ENCODE measurements at places on chromosomes 12 and 14. TPM values are rescaled to one million over a fixed set of nuclear protein-coding genes. Genes with fewer than 3 reads are reported as not detected.

DNA sequence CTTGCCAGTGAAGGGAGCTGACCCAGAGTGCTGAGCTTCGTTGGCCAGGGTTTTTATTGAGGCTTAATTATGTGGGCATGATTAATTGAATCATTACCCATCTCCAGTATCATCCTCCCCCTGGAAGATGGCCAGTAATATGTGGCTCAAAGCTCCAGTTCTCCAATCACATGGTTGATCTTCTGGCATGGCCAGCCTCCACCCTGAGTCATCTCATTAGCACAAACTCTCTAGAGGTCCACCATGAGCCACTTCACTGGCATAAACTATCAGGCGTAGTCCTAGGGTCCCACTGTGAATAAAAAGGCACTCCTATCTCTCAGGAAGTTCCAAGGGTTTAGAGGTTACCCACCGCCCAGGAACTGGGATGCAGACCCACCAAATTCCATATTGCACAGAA is 135.0 kb downstream of the ANO6 start:
- no peak for DNase-seq

DNA sequence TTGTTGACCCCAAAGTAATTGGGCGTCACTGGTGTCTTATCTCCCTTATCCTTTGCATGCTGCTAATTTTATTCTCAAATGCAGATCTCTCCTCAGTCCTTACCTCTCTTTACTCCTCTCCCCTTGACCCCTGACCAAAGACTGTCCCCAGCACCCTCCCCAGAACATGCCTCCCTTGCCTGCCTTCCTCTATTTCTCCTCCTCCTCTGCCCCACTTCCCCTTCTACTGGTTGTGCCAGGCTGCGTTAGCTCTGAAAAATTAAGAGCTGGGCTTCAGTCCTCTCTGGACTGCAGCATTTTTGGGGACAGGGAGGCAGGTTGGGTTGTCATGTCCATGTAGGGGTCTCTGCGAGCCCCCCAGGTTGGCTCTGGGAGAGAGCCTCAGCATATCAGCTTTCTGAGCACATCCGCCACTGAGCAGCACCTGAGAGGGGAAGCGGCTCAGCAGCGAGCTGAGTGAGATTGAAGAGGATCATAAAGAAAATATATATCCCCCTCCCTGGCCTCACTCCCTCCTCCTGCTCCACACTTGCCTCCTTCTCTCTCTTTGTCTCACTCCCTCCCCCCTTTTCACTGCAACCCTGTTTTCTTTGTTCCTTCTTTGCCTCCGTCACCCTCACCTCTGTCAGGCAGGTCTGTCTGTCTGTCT is 6.4 kb upstream of the CISTR start:
- DNase-seq, result no peak

GRCh38 chr14:78170203-78170602 is at the start of gene NRXN3:
Gene NRXN3, plus strand, starts transcription at chr14:78170373. Its CDS starts 72,721 bp downstream, at chr14:78243094.
- DNase-seq, result no peak

NELL2 gene
- total RNA-seq, result 16.9 TPM

DNA sequence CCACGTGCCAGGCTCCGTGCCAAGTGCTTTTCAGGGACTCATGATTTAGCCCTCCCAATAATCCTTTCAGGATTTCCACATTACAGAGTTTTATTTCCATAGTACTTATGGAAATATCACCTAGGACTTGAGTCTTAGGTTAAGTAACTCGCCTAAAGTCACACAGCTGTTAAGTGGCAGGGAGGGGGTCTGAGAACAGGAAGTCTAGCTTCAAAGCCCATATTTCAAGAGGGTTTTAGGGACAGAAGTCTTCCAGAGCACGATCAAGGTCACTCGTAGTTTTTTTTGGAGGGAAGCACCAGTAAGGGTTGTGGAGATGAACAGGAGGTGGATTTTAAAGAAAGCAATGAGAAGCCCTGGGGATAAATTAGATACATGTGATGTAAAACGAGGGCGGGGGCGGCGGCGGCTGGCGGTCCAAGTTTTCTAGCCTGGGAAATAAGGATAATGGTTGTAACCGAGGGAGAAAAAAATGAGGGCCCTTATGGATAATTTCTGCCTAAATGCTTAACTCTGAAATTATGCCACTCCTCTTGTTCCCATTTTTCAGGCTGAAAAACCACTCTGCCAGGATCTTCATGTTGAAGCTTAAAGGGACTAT is 192.6 kb upstream of the FOXN3 start:
- DNase-seq, result peak; percentile 16

GRCh38 chr12:32025906-32026305 is 66.7 kb downstream of the RESF1 start:
- no peak for DNase-seq

DNA sequence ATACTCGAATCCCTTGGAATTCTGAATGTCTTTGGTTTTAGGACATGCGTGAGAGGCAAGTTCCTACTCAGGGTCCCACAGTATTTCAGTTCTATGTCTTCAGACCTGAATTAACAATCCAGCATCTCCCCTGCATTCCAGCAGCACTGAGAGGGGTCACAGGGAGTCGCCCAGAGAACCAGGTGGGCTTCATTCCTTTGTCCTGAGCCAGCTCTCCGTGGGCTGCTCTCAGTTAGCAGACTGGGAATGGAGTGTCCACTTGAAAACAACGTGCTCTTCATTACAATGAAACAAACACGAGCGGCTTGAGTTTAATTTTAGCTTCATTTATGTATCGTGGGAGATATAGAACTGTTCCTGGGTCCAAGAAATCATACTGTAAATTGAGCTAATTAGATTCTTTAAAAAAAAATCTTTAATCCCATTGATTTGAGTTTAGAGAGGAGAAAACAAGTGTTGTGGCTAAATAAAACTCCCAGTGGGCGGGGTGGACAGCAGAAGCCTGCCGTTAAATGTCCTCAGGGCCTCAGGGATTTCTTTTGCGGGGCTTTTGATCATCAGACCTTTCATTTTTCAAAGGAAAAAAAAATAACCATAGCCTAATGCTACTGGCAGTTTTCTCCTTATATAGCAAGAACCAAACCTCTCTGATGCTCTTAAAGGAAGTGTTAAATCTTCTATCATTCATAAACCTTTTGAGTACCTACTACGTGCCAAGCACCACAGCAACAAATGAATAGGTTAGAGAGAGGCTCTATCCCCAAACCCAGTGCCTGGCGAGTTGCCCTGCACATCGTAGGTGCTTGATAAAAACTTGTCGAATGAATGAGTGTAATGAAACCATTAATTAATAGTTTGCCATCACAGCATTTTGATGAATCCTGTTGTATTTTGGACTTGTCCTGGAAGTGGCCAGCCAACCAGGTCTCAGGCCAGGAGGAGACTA is 140.4 kb downstream of the CHST11 start:
- no peak for DNase-seq

DNA sequence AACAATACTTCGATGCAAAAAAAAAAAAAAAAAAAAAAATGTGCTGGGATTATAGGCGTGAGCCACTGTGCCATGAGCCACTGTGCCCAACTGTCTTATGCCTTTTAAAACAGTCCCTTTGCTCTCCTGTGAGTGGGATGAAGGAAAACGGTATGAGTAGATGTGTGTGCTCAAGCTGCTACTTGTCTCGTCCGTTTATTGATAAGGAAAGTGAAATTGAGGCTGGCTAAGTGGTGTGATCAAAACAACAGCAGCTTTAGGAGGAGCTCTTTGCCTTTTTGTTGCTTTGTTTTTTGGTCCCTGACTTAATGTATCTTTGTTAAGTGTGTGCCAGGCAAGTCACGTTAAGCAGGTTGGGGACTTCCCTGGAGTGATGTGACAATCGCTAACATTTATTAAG is 275.9 kb downstream of the TMEM132C start:
- DNase-seq, result no peak

- peak; percentile 52 for DNase-seq
Observed at GRCh38 chr14:72781561-72782508, 112.1 kb downstream of the DPF3 start.

DNA sequence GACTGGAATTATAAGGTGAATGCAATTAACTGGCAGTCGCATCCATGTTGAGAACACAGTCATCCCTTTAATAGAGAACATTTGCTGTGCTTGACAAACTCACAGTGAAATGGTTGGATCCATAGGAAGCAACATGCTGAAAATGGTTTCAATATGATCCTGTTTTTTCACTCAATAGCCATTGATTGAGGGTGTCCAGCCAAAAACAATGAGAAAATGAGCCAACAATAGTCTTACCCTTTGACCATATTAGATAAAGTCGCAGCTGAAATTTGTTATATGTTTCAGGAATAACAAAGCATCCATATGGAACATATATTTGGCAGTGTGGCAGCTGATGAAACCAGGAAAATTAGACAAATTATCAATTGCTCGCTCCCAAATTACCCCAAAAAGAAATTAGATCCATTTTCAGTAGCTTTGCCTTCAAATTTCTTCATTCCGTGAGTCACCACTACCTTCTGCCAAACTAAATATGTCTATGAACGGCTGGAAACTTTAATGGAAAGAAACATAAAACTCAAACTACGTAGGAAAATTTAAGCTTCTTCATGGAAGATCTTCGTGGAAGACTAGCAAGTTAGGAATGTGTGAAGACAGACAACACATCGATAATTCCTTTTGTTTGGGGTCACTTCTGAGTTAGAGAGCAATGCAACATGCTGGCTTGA is 17.4 kb downstream of the IGF1 start:
- no peak for DNase-seq

GRCh38 chr12:21993438-21993981 is 52.3 kb upstream of the ABCC9 start:
- no peak for DNase-seq

DNA sequence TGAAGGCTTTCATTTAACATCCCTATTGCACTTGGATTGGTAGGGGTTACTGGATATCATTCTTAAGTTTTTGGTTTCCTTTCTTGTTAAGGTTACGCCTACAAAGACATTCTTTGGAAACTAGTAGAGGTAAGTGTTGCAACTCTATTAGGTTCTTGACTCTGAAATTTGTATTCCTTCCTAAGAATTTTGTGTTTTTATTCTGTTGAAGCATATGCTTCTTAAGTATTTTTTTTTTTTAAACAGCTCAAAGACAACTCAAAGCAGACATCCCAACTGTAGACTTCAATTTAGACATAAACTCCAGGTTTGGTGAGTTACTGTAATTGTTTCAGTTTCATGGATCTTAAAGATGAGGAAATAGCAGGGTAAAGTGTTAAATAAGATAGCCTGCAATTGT is 1.1 kb upstream of the RBMS2 start:
- no peak for DNase-seq

- no peak for DNase-seq
Observed at GRCh38 chr12:45051572-45052125, 750 bp upstream of the DBX2 start.

DNA sequence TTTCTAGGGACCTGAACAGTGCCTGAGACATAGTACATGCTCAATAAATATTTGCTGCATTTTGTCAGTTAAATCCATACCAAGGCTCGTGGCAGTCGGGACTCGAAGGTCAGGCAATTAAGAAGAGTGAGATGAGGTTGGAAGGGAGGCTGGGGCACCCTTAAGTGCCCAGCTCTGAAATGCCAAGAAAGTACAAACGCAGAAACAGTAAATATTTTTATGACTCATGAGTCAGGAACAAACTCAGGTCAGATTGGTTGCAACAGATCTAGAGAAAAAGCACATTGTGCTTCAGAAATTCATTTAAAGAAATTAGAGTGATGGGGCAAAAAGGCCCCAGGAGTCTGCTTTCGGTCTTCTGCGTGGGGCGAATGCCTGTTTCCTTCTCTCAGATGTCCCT is 83.0 kb upstream of the FZD10 start:
- no peak for DNase-seq

SLC17A8 gene
- not detected for total RNA-seq

DPPA3 gene
- not detected for total RNA-seq

CLEC12A gene
- not detected for total RNA-seq

PMCH gene
- not detected for total RNA-seq

WIF1 gene
- total RNA-seq, result 27.3 TPM

GRCh38 chr12:1804545-1805332 is 15.6 kb upstream of the LRTM2 start:
- DNase-seq, result no peak

GRCh38 chr14:22122829-22123560 is 449.4 kb upstream of the OR4E1 start:
- DNase-seq, result no peak

- no peak for DNase-seq
Observed at GRCh38 chr12:38782359-38782758, 123.0 kb downstream of the CPNE8 start.

PIP4K2C gene
- 16.7 TPM for total RNA-seq

GRCh38 chr12:18696971-18697602 is 40.7 kb downstream of the PLCZ1 start:
- no peak for DNase-seq
